Omental fat pad (tissue), 4 donors: ENCODE measurements at places on chromosomes 1 and 21. TPM values are rescaled to one million over a fixed set of nuclear protein-coding genes. Genes with fewer than 3 reads are reported as not detected.

DNA sequence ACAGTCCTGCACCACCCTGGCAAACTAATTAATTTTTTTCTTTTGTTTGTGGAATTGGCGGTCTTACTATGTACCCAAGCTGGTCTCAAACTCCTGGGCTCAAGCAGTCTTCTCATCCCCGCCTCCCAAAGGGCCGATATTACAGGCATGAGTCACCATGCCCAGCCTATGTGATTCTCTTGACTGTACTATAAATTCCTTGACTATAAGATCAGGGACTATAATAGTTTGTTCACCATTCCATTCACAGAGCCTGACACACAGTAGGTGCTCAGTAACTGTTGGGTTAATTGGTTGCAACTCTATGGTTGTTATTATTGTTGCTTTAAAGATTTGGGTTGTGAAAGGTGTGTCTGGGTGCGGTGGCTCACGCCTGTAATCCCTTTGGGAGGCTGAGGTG, 17.2 kb downstream of the DAP3 start:
- DNase-seq, result no peak

- DNase-seq, result no peak
Measured at GRCh38 chr1:67429528-67430357, 459 bp downstream of the SERBP1 start.

- DNase-seq, result no peak
Measured at GRCh38 chr1:51847294-51847920, 31.1 kb downstream of the NRDC start.

GRCh38 chr1:47662068-47662467, 224.2 kb downstream of the FOXD2 start:
- DNase-seq, result no peak

The CSF3R gene
- total RNA-seq, result 46.5 TPM

- DNase-seq, result no peak
Measured at GRCh38 chr1:183180218-183180617, 5.8 kb upstream of the LAMC2 start.

DNA sequence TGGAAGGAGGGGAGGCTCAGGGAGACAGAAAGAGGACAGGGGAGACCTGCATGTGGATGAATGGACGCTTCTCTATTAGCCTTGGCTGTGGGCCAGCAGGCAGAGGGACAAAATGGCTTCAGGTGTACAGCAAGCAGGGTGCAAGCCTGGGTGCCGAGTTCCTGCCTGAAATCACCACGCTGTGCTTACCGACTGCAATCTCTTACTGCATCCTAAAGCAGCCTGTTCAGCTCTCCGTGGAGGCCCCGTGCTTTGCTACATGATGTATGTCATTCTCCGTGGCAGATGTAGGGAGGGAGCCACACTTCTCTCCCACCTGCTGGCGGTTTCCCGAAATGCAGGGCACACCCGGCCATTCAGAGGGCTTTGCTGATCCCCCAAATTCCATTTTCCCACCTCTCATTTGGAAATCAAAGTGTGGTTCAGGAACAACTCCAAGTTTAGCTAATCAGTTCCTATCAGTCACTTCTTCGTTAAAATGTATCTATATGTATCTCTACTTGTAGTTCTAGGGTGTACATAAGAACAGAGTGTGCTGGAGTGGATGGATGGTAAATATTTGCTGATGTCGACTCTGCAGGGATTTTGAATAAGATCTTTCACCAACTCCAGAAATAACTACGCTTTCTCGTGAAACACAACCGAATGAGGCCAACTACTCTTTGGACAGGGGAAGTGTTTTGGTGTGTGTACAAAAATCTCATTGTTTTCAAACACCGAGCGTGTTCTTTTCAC, 122.3 kb upstream of the BACE2 start:
- no peak for DNase-seq

DNA sequence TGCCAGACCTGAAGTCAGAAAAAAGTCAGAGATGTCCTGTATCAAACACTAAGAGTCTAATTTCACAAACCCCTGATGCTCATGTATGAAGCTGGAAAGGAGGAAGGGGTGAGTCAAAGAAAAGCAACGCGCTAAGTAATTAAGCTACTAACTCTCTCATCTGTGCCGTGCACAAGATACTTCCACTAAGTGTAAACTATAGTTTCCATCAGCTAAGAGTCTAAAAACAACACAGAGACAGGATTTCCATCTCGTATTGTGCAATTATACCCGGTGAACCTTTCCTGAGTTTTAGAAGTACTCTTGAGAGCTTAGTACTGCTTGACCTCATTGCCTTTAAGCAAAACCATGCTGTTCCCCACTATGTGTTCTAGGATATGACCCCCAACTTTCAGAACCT, 19.0 kb downstream of the DNALI1 start:
- no peak for DNase-seq

The COA7 gene
- 8.2 TPM for total RNA-seq

The AIRE gene
- total RNA-seq, result not detected

DNA sequence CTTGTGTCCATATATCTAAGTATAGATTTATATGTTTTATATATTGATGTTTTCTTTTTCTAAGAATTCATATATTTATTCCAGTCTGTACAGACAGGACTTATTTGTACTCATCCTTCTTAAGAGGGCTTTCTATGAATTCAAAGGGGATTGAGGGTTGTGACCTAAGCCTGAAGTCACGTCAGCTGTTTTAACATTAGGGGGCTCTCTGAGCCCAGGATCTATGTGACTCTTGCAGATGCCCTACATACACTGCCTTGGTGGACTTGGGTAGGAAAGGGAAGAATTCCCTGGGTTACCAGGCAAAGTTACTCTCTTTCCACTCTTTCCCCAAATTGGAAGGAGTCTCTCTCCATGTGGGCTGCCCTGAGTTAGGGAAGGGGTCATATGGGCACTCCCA, 283.8 kb upstream of the DAB1 start:
- DNase-seq, result no peak

- no peak for DNase-seq
Measured at GRCh38 chr1:96649301-96649700, 72.3 kb upstream of the PTBP2 start.

GRCh38 chr1:164265232-164265631, 293.8 kb upstream of the PBX1 start:
- DNase-seq, result no peak
